Upper lobe of left lung (tissue), 6 donors: ENCODE measurements at places on chromosomes 1 and 21. TPM values are rescaled to one million over a fixed set of nuclear protein-coding genes. Genes with fewer than 3 reads are reported as not detected.

Gene BRDT
- total RNA-seq: not detected

Gene IL12RB2
- 0.89 TPM for total RNA-seq

Gene KCNJ10
- not detected for total RNA-seq

Gene CD5L
- total RNA-seq: 2.4 TPM

Gene SEMA4A
- total RNA-seq: 65.9 TPM

Gene PLPPR4
- 0.30 TPM for total RNA-seq

Gene PTPRF
- total RNA-seq: 176 TPM

Gene FAM72A
- 3.3 TPM for total RNA-seq

Gene OR2M3
- not detected for total RNA-seq

Gene SMCP
- not detected for total RNA-seq
